SW 1271 (cell line): ENCODE measurements at places on chromosomes 1 and 21.

DNA sequence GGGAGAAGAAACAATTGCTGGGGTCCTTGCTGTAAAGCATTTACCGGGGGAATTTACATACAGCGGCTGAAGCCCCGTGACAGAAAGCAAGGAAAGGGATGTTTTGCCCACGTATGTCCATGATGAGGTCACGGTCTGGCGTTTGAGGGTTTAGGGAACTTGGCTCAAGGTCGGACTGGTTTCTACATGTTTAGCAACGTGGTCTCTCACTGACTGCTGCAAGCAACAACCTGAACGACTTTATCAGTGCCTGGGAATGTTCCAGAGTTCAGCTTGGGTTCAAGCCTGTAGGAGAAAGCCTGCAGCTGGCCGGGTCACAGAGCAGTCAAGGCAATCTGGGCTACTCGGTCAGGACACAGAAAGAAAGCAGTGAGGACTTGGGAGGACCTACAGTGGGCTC, 323.3 kb downstream of the AJAP1 start:
- no peak for DNase-seq

GRCh38 chr1:100717218-100717617, 2.3 kb upstream of the VCAM1 start:
- DNase-seq = no peak

- DNase-seq = no peak
Measured at GRCh38 chr1:197989058-197989457, 71.9 kb downstream of the LHX9 start.

GRCh38 chr1:52032124-52032784, 1.4 kb downstream of the KTI12 start:
- DNase-seq = no peak

GRCh38 chr1:180504186-180504585, 1.8 kb upstream of the ACBD6 start:
- DNase-seq = no peak

DNA sequence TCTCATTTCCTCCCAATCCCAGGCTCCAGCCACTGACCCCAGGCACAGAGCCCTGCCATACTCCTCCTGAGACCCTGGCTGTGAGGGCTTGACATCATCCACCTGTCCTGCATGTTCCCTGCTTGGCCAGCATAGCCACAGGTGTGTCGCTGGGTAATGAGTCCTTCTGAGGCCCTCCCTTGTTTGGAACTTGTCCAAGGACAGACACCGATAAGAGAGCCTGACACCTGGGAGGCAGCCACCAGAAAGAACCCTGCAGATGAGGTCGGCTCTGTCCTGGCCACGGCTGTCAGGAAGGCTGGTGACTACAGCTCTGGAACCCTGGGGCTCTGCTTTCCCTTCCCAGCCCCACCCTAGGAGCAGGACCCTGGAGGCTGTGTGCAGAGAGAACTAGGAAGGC, 34.6 kb downstream of the TMEM63A start:
- no peak for DNase-seq

DNA sequence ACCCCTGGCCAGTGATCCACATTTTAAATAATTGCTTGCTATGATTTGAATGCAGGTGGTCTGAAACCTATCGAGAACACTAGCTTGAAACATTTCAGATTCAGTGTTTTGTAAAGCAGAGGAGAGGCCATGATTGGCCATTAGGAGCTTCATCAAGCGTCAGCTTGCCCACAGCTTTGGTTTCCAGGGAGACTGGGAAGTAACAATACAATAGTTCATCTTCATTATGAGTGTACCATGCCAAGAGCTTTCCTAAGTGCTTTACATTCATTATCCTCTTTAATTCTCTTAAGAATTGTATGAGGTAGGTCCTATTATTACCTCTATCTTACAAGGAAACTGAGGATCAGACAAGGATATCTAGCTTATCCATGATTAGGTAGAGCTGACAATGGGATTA, 27.7 kb upstream of the ATP5PO start:
- DNase-seq = no peak

- no peak for DNase-seq
Measured at GRCh38 chr1:184791550-184791900, 36.9 kb upstream of the EDEM3 start.
